ENCODE measurements at places on chromosomes 3 and 15. TPM values are rescaled to one million over a fixed set of nuclear protein-coding genes. Genes with fewer than 3 reads are reported as not detected.

The SAMMSON gene
- total RNA-seq, result not detected

The CHRNA7 gene
- 1.5 TPM for total RNA-seq

The ACAA1 gene
- total RNA-seq, result 69.4 TPM

- H3K27ac ChIP-seq, result peak overlapping the region; percentile 83
- DNase-seq, result peak; percentile 71
- H3K4me3 ChIP-seq, result peak overlapping the region; percentile 4
- H3K4me1 ChIP-seq, result peaks cover 25% of the 10 kb centered on the region
Measured at GRCh38 chr3:138862924-138863775, 28.4 kb upstream of the PIK3CB start.

DNA sequence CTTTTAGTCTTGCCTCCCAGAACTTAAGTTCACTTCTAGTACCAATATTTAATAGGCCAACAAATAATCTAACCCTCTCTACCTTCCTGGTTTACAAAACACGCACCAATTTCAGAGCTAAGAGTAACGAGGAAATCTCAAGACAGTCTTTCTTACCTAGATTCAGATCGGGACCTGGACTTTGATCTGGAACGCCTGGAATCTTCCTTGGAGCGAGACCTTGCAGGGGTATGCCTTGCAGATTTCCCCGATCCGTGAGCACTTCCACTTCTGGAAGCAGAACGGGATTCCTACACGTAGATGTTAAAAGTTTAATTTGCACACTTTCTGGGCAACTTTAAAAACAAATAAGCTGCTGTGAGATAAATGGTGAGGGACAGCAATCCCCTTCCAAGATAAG, 11.4 kb downstream of the TRA2B start:
- H3K36me3 ChIP-seq, result peaks cover 67% of the 10 kb centered on the region
- no peak overlapping the region for H3K27ac ChIP-seq
- no peak for DNase-seq
- no peaks in the 10 kb centered on the region for H3K27me3 ChIP-seq
- no peak overlapping the region for H3K4me3 ChIP-seq

DNA sequence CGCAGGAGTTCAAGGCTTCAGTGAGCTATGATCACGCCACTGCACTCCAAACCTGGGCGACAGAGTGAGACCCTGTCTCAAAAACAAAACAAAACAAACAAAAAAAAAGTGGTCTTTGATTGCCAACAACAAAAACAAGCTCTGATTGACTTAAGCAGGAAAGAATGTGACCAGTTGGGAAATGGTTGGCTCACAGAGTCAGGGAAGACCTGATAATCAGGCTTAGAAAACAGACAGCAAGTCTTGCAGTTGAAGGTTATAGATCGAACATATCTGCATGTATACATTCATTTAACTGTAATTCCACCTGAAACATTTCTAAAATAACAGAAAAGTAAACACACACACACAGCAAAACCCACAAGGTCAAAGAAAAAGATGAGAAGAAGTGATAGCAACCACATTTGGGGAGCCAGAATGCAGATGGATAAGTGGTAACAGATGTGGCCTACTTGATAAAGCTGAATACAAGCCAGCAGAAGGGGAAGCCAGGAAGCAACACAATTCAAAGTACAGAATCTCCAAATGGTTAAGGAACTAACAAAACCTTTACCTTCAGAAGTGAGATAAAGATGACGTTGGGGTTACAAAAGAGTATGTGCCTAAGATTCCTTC, 699.9 kb upstream of the ZNF385D start:
- no peaks in the 10 kb centered on the region for H3K4me1 ChIP-seq
- H3K36me3 ChIP-seq, result no peaks in the 10 kb centered on the region
- no peak overlapping the region for H3K27ac ChIP-seq

All from astrocyte (in vitro differentiated cells and primary cell).